ENCODE measurements at places on chromosomes 3 and 15.
A peak's percentile ranks its signal among the peaks of the same experiment; 100 is the strongest.

DNA sequence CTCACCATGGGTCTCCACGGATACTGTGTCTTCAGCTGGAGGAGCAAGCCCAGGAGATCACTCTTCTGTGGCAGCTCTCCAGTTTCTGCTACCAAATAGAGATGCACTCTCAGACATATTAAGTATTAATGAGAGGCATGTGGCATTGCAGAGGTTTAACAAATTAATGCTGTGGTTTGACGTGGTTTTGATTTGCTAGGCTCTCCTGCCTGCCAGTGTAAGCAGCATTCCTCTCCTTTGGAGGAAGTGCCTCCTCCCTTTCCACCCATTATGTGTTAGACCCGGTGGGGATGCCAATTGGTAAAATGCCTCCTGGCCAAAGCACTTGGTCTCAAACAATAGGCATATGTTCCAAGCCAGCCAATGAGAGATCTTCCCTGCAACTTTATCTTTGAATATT lies 124.8 kb downstream of the MYLK start:
- no peak for DNase-seq

GRCh38 chr3:72627271-72627670 lies 221.0 kb downstream of the SHQ1 start:
- DNase-seq: no peak

DNA sequence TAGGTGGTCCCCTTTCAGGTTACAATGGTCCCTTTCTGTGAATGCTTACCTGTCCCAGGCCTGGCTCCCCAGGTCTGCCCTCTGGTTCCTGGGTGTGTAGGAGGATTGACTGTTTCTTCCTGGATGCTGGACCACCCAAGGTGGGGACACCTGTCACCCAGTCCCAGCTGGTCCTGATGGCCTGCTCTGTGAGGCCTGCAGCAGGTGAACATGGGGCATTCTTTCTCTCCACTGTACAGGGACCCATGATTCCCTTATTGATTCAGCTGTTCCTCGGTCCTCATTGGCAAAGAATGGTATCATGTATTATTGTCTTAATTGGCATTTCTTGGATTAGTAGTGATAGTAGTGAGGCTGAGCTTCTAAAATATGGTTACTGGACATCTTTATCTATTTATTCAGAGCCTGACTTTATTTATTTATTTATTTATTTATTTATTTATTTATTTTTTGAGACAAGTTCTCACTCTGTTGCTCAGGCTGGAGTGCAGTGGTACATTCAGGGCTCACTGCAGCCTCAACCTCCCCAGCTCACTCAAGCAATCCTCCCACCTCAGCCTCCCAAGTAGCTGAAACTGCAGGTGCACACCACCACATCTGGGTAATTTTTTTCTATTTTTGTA lies 8.8 kb upstream of the DNAJA4 start:
- DNase-seq: no peak

DNA sequence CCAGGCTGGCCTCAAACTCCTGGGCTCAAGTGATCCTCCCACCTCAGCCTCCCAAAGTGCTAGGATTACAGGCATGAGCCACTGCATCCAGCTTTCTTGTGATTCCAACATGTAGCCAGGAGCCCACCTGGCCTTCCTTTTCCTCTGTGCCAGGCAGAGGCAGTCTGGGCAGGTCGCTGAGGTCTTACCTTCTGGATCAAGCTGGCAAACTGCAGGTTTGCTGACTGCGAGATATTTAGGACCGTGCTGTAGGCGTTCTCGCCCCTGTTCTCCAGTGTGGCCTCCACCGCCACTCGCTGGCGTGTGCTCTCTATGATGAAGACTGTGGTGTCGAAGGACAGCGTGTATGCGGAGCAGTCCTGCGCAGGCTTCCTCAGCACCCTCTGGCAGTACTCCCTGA lies 42.5 kb downstream of the FEM1B start:
- DNase-seq: no peak

GRCh38 chr15:60508442-60508841 lies 29.5 kb upstream of the ICE2 start:
- DNase-seq: no peak

DNA sequence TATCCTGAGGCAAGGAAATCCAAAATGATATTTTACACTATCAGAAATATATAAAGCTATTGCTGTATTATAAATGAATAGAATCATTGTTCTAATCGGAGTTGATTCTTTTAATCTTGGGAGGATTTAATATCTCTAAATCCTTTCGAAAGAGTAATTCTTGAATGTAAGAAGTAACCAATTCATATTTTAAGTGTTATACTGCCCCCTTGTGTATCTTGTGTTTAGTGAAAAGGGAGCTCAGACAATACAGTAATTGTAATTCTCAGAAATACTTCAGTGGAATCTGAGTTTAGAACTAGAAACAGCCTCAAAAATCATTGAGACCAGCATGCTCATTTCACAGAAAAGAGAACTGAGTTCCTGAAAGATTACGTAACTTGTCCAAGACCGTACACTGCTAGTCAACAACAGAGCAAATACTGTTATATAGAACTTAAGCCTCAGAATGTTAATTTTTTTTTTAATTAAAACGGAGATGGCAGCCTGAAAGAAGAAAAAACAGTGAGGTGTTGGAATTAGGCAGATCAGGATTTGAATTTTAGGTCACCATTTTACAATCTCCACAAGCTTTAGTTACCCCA lies 42.9 kb downstream of the PLCH1 start:
- DNase-seq: no peak

DNA sequence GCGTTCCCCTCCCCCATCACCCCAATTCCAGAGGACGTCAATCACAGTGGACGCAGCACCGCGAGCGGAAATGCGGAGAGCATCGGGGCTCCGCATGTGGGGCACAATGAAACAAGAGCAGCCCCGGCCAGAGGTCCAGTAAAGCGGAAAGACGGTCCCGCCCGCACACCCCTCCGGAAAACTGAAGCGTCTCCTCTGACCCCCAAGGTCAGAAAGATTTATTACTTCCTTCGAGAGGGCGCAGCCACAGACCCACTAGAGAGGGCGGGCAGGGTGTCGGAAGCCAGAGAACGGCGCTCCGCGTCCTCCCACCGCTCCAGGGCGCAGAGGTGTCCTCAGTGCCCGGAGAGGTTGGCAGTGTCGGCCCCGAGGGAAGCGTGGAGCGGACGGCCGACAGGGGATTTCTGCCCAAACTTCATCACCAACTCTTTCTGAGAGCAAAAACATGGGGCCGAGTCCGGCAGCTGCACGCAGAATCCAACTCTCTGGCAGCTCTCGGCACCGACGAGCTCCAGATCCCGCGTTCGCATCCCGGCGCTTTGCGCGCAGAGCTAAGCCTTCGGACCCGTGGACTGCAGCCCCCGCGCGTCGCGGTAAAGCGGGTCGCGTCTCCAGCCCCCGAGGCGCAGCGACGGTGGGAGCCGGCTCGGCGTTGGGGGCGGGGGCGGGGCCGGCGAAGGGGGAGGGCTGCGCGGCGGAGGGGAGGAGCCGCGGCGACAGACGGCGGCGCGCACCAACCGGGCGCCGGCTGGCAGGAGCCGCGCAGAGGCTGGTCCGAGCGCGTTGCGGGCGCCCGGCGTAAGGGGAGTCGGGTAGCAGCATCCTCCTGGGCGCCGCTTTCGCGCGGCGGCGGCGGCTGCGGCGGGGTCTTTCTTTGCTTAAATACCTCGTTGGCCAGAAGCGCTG lies at the start of gene CHST2:
CHST2 (plus strand) TSS at position 763 of the 906 bp plus-strand sequence. CDS start 1,046 bp downstream, outside the sequence.
- peak; percentile 81 for DNase-seq

GRCh38 chr3:29286478-29287240 lies 5.8 kb downstream of the RBMS3 start:
- no peak for DNase-seq

GRCh38 chr3:23262766-23263165 lies 59.6 kb downstream of the UBE2E2 start:
- no peak for DNase-seq

GRCh38 chr15:60667190-60667868 lies 188.4 kb upstream of the ICE2 start:
- no peak for DNase-seq
